ENCODE measurements at places on chromosomes 5 and 9.
A peak's percentile ranks its signal among the peaks of the same experiment; 100 is the strongest.

DNA sequence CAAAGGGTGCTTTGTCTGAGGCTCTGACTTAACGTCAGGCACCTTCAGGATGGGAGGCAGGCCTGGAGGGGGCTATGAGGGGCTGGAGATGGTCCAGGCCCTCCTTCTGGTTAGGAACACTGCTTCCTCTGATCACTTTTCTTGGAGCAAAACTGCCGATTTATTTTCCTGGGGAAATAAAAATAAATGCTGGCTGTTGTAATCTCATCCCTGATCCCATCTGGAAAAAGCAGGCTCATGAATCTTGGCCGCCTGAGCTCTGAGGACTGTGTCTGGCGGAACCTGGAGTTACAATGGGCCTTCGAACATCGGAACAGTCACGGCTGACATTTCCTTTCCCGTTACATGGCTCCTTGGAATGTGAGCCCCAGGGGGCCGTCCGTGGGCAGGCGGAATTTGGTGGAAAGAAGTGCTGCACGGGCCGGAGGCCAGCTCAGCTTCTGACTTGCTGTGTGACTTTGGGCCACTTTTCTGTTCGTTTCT lies 157.8 kb downstream of the RGS3 start:
- peak; percentile 99 for DNase-seq

DNA sequence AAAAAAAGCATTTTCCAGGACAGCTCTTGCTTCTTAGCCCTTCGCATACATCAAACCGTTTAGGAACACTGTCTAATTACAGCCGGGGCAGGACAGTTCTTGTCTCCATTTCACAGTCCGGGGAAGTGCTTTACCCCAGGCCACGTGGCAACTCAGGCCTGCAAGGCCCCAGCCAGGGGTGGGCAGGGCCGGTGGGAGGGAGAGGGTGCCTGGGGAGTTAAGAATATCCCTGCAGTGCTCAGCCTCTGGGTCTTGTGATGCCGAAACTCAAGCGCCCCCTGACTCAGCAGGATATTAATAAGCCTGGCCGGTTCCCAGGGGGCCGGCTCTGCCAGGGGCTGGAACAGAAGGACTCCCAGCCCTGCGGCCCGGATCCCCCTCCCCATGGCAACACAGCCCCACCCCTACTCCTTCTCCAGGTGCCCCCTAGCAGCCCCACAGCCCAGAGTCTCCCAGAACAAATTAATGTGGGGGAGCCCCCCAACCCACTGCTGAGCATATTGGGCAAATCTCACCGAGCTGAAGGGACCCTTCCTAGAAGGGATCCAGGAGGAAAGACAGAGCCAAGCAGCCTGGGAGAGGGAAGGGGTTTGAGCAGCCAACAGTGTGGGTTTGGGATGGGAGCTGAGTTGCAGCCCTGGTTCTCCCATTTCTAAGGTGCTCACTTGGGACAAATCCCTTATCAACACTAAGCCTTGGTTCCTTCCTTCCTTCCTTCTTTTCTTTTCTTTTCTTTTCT lies 45.3 kb downstream of the PLPP7 start:
- no peak for DNase-seq

GRCh38 chr5:36033486-36033885 lies 33.2 kb downstream of the UGT3A2 start:
- DNase-seq = no peak

DNA sequence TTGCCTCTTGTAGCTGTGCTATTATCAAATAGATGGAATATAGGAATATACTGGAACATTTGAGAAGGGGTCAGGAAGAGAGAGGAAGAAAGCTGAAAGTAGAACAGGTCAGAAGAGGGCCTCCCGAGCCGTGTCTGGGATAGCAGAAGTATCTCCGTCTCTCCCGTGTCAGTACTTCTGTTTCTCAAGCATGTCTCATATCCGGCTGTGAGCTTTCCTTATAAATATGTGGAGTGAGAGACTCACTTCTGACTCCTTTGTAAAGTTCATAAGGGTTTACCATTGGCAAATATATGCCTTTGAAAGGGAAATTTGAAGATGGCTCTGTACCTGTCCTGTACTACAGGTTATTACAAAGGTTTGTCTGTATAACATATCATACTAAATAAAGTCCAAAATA lies 50.3 kb downstream of the MOCS2 start:
- DNase-seq = no peak

GRCh38 chr5:14695152-14695551 lies 30.6 kb downstream of the OTULIN start:
- no peak for DNase-seq

DNA sequence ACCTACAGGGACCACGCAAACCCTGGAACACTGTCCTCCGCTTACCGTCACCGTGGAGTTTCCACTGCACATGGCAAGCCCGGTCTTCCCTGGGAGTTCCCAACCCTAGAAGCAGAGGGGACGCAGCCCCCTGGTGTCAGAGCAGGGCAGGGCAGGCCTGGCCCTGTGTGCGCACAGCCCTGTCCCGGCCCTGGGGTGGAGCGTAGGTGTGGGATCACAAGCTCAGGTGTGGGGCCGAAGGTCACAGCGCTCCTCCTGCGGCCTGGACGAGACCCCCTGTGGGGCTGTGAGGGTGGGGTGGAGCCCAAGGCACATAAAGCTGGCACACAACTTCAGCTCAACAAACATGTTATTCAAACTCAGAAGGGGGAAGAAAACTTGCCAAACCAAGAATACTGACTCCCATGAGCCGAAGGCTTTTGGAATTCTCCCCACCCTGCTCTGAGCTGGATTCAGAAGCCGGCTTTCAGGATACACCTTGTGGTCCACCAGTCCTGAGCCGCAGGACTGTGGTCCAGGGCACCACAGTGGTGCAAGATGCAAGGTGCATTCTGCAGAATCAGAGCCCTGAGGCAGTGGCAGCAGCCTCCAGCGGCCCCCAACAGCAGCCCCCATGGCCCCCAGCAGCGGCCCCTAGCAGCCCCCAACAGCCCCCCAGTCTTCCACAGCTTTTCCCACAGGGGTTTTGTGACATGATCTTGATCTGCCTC lies 11.8 kb upstream of the EXOC3 start:
- peak; percentile 45 for DNase-seq

GRCh38 chr5:141359790-141360426 lies at the start of gene PCDHGB2:
Gene PCDHGB2 (plus strand): TSS chr5:141359994. CDS start chr5:141360136, 142 bp downstream.
- DNase-seq = peak; percentile 51

- no peak for DNase-seq
Measured at GRCh38 chr9:78295731-78296130, 1.2 kb upstream of the PSAT1 start.

- DNase-seq = peak; percentile 43
Measured at GRCh38 chr9:112334432-112334841, 1.0 kb upstream of the PTBP3 start.

DNA sequence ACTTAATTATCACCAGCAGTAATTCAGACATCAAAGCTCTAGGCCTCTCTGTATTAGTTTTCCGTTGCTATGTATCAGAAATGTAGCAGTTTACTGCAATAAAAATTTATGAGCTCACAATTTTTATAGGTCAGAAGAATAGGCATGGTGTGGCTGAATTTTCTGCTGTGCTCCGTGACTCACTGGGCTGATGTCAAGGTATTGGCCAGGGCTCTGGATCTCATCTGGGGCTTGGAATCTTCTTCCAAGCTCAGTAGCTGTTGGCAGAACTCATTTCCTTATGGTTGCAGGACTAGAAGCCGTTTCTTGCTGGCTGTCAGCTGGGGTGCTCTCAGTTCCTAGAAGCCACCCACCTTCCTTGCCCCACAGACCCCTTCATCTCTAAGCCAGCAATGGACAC lies 66.3 kb downstream of the PSAT1 start:
- peak; percentile 88 for DNase-seq

DNA sequence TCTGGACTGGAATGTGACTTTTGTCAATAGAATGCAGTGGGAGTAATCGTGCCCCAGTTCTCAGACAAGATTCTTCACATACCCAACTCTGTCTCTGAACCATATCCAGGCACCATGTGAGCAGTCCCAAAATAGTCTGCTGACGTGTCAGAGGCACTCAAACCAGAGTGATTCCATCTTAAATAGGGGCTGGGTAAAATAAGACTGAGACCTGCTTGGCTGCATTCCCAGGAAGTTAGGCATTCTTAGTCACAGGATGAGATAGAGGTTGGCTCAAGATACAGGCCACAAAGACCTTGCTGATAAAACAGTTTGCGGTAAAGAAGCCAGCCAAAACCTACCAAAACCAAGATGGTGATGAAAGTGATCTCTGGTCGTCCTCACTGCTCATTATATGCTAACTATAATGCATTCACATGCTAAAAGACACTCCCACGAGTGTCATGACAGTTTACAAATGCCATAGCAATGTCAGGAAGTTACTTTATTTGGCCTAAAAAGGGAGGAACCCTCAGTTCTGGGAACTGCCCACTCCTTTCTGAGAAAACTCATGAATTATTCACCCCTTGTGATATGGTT lies 16.9 kb upstream of the PLCXD3 start:
- DNase-seq = peak; percentile 99

- peak; percentile 27 for DNase-seq
Measured at GRCh38 chr5:132767150-132767549, 9.9 kb downstream of the SEPTIN8 start.

DNA sequence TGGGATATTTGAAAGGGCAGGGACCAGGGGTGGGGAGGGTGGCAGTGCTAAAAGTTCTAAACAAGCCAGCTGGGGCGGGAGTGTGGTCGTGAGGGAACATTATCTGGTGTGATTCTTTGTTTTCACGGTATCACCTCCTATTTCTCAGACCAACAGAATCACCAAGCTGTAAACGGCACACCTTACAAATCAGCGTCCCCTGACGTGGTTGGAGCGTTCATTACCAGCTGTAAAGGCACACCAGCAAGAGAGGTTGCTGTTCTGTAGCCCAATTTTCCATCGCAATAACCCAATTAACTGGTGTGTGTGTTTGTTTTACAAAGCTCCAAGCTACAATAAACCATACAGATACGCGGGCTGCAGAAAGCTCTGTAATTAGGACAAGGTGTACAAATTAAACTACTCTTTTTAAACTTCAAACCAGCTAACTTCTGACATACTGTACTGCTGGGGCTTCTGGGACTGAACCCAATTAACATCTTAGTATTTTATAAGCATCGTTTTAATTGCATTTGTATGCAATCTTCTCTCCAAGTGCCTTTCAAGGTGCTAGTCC lies 303.6 kb upstream of the CLINT1 start:
- DNase-seq = no peak

- DNase-seq = peak; percentile 4
Measured at GRCh38 chr5:180126716-180127681, 55.4 kb upstream of the RNF130 start.

GRCh38 chr9:17906176-17906840 lies 327.4 kb downstream of the SH3GL2 start:
- no peak for DNase-seq

DNA sequence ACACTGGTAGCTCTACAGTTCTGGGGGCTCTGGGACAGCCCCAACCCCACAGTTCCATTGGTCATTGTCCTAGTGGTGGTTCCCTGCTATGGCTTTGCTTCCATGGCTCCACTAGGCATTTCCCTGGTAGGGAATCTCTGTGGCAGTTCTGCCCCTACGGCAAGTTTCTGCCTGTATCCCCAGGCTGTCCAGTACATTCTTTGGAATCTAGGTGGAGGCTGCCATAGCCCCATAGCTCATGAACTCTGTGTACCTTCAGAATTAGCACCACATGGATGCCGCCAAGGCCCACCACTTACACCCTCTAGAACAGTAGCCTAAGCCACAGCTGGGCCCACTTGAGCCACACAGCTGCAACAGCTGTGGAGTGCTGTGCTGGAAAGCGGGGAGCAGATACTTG lies 3.3 kb upstream of the GOLM1 start:
- no peak for DNase-seq

DNA sequence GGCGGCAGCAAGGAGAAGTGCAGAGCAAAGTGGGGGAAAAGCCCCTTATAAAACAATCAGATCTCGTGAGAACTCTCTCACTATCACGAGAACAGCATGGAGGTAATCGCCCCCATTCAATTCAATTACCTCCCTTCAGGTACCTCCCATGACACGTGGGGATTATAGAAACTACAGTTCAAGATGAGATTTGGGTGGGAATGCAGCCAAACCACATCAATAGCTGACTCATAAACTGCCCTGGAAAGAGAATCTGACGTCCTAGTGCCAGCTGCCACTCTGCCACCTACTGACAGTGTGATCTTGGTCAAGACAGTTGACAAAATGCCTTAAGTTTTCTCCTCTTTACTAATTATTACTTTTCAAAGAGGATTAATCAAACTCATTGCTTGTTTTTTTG lies 128.3 kb downstream of the GPBP1 start:
- DNase-seq = peak; percentile 29

- DNase-seq = no peak
Measured at GRCh38 chr9:87422999-87423398, 74.7 kb upstream of the DAPK1 start.

DNA sequence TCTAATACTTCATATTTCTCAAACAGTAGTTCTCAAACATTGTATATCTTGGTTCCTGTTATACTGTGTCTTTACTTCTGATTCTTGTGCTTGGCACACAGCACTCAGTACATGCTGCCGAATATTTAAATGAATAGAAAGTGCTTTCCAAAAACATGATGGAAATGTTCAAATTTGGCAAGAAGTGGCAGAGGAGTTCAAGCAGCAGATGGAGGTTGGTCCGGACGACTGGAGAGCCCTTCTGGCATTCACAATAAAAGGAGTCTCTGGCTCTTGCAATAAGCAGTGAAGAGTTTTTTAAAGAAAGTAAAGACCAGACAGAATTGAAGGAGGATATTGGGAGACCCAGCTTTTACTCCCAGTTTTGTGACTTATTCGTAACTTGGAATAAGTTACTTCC lies 36.3 kb downstream of the TSTD2 start:
- DNase-seq = no peak

- DNase-seq = no peak
Measured at GRCh38 chr9:114962809-114963208, 32.4 kb upstream of the TNFSF8 start.

DNA sequence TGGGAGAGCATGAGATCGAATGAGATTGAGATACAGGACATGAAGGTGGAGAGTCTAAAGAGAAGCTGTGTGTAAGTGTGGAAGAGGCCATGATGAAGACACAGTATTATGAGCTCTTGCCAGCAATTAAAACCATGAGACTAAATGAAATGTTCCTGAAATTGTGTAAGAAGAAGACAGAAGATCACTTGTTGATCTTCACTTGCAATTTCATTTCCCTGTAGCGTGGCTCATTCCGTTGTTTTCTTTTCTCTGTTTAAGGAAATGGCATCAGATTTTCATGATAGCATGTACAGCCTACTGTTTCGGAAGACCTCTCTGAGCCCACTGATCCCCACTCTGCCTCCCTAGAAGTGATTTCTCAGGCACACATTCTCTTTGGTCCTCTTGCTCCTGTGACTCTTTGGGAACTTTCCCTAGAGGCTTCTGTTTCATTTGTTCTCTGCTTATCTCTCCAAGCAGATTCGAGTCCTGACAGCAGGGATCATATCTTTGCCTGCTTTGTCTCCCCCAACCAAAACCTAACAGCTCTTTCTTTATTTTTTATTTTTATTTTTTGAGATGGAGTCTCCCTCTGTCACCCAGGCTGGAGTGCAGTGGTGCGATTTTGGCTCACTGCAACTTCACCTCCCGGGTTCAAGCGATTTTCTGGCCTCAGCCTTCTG lies 16.8 kb downstream of the PIP5K1B start:
- no peak for DNase-seq

GRCh38 chr5:1118231-1118698 lies 6.4 kb upstream of the SLC12A7 start:
- DNase-seq = no peak

- DNase-seq = no peak
Measured at GRCh38 chr5:14407746-14408175, 173.8 kb upstream of the OTULINL start.

- no peak for DNase-seq
Measured at GRCh38 chr9:89541798-89542197, 43.9 kb upstream of the SEMA4D start.

- peak; percentile 95 for DNase-seq
Measured at GRCh38 chr5:159178978-159179377, 30.4 kb downstream of the RNF145 start.

- DNase-seq = peak; percentile 3
Measured at GRCh38 chr5:171600741-171601265, 181.4 kb downstream of the FGF18 start.

GRCh38 chr9:83177747-83178146 lies 114.8 kb upstream of the RASEF start:
- DNase-seq = no peak

Data from EH (cell line).